CD4-positive, alpha-beta T cell treated with Interleukin-4 for 1 hour (primary cell): ENCODE measurements at places on chromosomes 5 and 9.

- DNase-seq, result no peak
Observed at GRCh38 chr9:72539824-72540347, 18.5 kb downstream of the TMC1 start.

DNA sequence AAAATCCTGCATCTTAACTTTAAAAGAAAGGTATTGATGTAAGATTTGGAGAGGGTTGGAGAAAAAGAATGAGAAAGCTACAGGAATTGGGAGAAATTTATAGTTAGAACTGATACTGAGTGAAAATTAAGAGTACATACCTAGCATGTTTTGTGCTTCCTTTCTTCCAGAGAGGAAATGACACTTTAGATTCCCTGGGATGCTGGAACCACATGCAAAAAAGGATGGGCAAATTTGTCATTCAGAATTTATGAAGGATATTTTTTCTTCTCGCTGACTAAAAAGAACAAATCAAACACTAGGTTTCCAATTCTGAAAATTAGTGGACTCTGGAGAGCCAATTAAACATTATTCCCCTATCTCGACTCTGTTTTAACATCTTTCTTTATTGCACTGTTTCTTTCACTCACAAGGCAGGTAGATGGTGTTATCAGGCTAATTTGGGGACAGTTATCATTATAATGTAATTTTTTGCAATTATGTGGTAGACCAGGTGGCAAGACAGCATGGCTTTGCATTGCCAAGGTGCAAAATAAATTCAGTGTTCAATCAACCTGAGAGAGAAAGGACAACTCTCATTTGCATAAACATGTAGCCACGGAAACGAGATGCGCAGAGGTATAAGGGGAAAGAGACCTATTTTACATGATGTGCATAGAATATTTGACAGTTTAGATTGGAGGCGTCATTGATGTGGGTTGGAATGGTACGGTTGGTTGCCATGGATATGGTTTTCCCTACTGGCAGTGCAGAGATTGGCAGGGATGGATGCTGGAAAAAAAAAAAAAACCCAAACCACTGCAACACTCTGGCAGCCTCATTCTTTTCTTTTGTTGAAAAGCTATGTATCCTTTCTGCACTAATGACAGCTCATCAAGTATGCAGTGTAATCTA lies 320.4 kb upstream of the CCNH start:
- DNase-seq, result no peak

GRCh38 chr5:146890731-146891440 lies 12.3 kb upstream of the PPP2R2B start:
- DNase-seq, result no peak

GRCh38 chr5:143004361-143005145 lies 234.4 kb downstream of the ARHGAP26 start:
- no peak for DNase-seq

GRCh38 chr5:135388860-135389435 lies 10.1 kb downstream of the MACROH2A1 start:
- DNase-seq, result no peak

DNA sequence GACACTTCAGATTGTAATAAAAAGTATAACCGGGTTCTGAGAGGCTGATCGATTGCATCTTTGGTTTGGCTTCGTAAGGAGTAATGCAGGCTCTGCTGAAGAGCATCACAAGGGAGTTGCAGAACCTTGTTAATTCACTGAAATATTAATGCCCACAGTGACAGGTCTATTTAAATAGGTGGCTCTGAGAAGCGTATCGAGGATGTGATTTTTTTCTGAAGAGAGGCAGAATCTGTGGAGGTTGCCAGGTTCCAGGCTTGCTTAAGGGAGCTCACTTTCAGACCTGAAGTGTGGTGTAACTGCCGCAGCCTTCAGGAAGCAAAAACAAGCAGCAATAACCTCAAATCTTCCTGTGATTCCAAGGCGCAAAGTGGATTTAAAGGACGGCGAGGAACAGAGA lies 80.3 kb downstream of the ANKRD33B start:
- DNase-seq, result no peak

- no peak for DNase-seq
Observed at GRCh38 chr9:111038331-111039230, at the start of gene LPAR1. Gene LPAR1, minus strand, starts transcription at chr9:111038470. Its CDS starts 66,353 bp downstream, at chr9:110972117.

GRCh38 chr5:181246276-181247049 lies 2.8 kb upstream of the RACK1 start:
- DNase-seq, result peak; percentile 68

GRCh38 chr5:157670662-157671591 lies at the start of gene C5orf52:
Gene C5orf52, plus strand, starts transcription at chr5:157671533. Its CDS starts 82 bp downstream, at chr5:157671615.
- DNase-seq, result peak; percentile 10

DNA sequence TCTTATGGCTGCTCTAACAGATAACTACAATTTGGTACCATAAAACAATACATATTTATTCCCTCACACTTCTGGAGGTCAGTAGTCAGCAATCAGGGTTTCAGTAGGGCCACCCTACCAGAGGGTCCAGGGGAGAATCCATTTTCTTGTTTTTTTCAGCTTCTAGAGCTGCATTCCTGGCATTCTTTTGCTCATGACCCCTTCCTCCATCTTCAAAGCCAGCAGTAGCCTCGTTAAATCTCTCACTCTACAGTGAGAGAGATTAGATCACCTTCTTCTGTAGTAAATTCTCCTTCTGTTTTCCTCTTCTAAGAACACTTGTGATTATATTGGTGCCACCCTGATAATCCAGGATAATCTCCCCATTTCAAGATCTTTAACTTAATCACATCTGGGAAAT lies 187.4 kb downstream of the RFK start:
- DNase-seq, result no peak

- DNase-seq, result no peak
Observed at GRCh38 chr5:10564838-10565784, 1.2 kb downstream of the ANKRD33B start.

DNA sequence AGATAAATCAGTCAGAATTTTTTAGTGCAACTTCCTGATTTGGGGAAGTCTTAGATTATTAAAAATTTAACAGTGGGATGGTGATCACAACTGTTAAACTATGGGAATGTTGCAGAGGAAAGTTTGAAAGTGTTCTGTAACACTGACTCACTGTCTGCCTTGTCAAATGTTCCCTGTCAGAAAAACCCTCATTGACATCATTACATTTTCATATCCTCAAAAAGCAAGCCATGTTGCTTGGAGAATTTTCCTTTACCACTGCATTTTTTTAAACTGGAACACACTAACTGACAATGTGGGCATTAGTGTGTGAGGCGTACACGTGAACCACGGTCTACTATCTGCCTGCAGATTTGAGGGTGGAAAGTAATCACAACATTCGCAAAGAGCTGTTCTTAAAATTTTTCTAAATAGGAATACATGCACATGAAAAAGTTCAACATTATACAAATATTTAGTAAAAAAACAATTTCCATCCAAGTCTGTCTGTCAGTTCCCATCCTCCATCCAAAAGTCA lies 28.6 kb upstream of the IL7R start:
- no peak for DNase-seq

DNA sequence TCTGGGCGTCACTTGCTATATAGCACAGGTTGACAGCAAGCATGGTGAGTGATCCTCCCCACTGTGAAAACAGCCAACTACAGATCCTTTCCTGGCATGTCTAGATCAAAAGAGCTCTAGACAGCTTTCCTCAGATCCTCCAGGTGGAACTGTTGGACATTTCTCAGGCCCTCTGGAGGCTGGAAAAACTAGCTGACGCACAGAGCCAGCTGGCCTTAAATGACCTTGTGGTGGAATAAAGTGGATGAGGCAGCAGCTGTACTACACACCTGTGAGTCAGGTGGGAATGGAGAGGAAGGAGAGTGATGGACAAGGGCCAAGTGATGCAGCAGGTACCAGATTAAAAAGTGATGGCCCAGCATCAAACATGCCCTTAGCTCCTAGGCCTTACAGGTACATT lies 172.7 kb downstream of the TRIM32 start:
- DNase-seq, result no peak

DNA sequence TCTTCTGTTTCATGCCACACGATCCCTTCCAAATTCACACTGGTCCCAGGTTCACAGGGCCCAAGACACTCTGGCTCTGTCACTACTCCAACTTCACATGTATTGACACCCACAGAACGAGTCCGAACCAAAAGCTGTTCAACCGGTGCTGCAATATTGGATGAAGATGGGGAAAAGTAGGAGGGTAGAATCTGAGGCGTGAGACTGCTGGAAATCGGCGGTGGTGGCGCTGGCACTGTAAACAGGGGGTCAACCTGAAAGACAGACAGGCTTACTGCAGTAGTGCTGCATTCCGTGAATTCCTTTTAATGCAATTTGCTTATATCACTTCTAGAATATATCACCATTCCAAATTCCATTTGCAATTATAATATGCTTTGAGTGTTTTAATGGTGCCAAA lies 45.4 kb downstream of the ZNF608 start:
- DNase-seq, result no peak

DNA sequence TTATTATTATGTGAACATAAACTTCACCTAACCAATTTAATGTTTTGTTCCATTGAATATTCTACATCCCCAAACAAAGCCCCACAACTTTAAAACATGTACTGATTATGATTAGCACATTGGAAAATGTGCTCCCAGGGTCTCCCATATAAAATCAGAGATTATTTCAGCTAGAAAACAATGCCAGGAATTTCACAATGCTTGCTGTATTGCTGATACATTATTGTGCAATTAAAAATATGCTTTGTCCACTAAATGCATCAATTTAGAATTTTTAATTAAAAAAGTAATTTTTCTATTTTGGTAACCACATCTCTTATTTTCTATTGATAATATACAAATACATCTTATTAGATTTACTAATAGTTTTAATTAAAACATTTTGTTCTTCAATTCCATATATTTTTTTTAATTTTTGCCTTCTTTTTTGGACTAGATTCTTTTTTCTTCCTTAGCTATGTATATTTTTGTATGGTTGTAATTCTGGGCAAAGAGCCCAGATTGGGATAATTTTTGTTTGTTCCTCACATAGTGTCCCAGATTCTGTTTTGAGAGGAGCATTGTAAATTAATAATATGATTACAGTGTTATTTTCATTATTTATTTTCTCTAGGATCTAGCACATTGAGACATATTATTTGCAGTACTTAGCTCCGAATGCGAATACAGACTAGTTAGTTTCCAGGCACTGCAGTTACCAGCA lies 241.5 kb upstream of the CDH18 start:
- DNase-seq, result no peak

DNA sequence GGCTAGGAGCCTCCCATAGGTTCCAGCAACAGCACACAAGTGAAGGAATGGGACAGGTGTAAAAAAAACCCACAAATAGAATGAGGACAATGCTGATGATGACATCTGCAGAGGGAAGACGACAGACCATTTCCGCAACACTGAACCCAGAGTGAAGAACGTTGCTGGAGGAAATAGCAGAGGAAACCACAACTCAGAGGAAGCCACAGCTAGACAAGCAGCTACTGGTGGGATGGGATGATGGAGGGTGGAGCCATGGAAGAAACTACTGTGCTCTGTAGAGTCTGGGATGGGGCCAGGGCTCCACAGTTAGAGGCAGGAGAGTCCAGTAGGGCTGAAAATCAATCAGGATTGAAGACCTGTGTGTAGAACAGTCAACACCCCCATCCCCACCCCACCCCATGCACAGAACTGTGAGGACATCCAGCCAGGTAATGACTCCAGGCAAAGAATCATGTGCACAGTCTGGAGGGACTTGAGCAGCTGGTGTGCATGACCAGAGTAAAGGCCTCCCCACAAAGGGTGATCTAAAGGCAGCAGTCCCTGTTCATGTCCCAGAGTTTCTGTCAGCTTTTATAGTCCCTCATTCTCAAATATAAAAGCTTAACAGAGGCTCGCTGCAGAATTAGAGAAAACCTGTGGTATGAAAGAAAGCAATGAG lies 65.2 kb upstream of the SPIN1 start:
- DNase-seq, result peak; percentile 60

- DNase-seq, result no peak
Observed at GRCh38 chr5:31417512-31417911, 114.4 kb downstream of the DROSHA start.

GRCh38 chr9:33131790-33132772 lies 35.1 kb downstream of the B4GALT1 start:
- DNase-seq, result no peak

DNA sequence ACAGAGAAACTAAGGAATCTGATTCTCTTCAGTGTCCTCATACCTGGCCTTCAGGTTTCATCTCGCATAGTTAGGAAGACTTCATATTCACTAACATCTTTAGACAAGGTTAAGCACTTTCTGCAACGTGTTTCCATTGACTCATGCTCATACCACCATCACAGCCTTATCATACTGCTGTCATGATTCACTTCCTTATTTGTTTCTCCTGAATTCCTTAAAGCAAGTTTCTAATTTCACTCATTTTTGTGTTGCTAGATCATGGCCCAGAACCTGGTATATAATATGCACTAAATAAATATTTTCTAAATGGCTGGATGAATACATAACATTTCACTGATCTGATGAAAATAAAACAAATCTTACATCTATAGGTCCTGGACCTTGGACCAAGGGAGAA lies 472.9 kb downstream of the PRELID2 start:
- DNase-seq, result no peak

DNA sequence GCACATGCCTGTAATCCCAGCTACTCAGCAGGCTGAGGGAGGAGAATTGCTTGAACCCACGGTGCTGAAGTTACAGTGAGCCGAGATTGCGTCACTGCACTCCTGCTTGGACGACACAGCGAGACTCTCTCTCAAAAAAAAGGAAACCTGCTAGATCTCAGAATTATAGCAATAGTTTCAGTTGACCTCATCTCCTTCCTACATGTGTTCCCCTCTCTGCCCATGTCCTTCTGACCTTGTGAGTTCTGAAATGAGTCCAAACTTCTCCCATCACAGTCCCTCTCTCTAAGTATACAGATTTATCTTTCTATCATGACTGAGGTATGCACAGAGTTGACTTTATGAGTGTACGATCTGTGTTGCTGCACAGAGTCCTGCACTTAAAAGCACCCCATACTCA lies 44.6 kb upstream of the SHOC1 start:
- no peak for DNase-seq

DNA sequence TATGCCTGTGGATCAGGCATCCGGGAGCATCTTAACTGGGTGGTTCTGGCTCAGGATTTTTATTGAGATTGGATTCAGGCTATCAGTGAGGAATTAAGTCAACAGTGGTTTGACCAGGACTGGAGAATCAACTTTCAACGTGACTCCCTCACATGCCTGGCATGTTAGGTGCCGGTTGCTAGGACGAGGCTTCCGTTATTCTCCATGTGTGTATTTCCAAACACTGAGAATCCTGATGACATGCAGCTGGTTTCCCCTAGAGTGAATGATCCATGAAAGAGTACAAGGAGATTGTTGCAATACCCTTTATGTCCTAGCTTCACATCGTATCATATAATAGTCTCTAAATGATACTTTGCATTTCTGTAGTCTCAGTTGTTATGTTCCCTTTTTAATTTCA lies 529.2 kb downstream of the ANXA1 start:
- no peak for DNase-seq

GRCh38 chr5:145681686-145682085 lies 153.5 kb downstream of the PRELID2 start:
- DNase-seq, result peak; percentile 26

GRCh38 chr9:112271466-112272098 lies 61.8 kb downstream of the PTBP3 start:
- no peak for DNase-seq

GRCh38 chr9:114185570-114186490 lies 30.5 kb downstream of the COL27A1 start:
- DNase-seq, result no peak

GRCh38 chr9:20200991-20201431 lies 412.2 kb upstream of the SLC24A2 start:
- no peak for DNase-seq

- no peak for DNase-seq
Observed at GRCh38 chr9:105911104-105911911, 217.0 kb downstream of the TMEM38B start.

GRCh38 chr9:100602342-100602801 lies 24.5 kb downstream of the CAVIN4 start:
- DNase-seq, result no peak
